ENCODE measurements at places on chromosomes 2 and 18. TPM values are rescaled to one million over a fixed set of nuclear protein-coding genes. Genes with fewer than 3 reads are reported as not detected.

LDLRAD4 gene
- total RNA-seq, result 0.24 TPM

KLHL29 gene
- 0.84 TPM for total RNA-seq

DNA sequence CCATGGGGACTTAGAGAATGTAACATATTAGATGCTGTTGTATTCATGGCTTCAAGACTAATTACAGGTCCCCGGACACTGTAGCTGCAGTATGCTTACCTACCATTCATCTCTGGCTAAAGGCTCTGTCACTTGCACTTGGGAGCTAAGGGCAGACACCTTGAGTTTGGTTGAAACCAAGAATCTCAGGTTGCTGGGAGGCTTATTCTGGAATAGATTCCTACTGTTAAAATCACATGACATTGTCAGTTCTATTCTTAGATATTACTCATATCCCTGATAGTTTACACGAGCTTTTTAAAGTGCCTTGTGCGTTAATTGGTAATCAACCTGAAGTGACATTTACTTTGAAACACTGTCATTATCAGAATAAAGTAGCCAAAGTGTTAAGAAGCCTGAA, 73.0 kb upstream of the EPB41L5 start:
- no peak for DNase-seq

FBXO41 gene
- total RNA-seq, result 1.1 TPM

GRCh38 chr2:36369716-36370115, 14.1 kb downstream of the CRIM1 start:
- DNase-seq, result no peak

DNA sequence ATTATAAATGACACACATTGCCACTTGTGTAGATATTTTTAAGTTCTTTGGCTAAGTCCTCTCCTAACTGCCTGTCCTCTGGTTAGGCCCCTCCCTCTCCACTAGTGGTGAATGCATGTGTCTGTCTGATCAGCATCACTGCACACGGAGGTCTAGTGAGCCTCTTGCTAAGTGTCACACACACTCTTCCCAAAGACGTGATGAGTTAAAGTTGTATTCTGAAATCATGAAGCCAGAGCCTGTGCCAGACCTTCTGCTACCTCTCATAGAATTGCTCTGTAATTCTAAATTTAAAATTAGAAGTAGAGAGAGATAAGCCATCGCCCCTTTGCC, 41.3 kb downstream of the RALB start:
- DNase-seq, result no peak

- DNase-seq, result no peak
Measured at GRCh38 chr2:128798502-128799283, 480.0 kb upstream of the HS6ST1 start.
